AML-193 (cell line): ENCODE measurements at places on chromosomes 12 and 14.
A peak's percentile ranks its signal among the peaks of the same experiment; 100 is the strongest.

GRCh38 chr14:35366521-35366976, 38.0 kb downstream of the NFKBIA start:
- DNase-seq = no peak

GRCh38 chr12:14567351-14568162, at the start of gene PLBD1:
PLBD1 (minus strand) TSS chr12:14567883; CDS start chr12:14567696, 187 bp downstream.
- DNase-seq = no peak

DNA sequence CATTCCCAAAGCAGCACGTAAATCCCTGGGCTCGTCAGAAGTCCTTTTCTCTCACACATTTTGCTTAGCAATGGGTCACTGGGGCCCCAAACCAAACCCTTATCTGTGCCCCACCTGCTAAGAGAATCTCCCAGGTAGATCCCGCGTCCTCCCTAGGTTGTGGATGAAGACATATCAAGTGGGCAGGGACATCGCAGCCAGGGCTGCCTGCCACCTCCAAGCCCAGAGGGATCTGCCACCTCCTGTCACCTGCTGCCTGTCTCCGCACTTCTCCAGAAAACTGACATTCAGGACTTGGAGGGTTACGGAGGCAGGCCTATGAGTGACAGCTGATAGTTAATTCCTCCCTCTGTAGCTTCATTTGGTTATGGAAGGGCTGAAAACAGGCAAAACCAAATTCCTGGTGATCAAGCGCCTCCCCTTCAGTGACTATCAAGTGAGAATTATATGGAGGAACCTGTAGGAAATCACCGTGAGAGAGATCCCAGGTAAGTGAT, 19.5 kb downstream of the BCL11B start:
- no peak for DNase-seq

DNA sequence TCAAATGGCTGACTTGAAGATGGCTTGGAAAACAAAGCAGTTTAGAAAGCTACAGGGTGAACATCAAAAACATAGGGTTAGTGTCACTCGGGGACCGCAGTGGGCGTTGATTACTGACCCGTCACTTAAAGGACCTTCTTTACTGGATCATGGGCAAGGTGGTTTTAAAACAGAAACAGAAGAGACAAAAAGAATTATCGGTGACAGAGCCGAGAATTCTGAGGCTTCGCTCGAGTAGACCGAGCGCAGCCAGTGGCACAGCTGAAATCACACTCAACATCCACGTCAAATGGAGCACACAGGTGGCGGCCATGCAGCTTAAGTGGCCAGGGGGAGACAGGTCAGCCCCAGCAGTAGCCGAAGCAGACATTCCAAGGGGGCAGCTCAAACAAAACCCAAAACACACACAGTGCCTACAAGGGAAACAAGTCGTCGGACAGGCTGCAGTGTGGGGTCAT, 17.3 kb downstream of the SNRNP35 start:
- DNase-seq = no peak

GRCh38 chr14:61602003-61602732, 93.1 kb upstream of the HIF1A start:
- DNase-seq = no peak

GRCh38 chr14:66442953-66443571, 43.1 kb upstream of the CCDC196 start:
- no peak for DNase-seq

GRCh38 chr12:66072135-66072534, 58.4 kb downstream of the LLPH start:
- no peak for DNase-seq

GRCh38 chr14:76490735-76491134, 114.8 kb downstream of the ESRRB start:
- DNase-seq = no peak

GRCh38 chr14:90820958-90821357, 4.7 kb upstream of the TTC7B start:
- DNase-seq = no peak

DNA sequence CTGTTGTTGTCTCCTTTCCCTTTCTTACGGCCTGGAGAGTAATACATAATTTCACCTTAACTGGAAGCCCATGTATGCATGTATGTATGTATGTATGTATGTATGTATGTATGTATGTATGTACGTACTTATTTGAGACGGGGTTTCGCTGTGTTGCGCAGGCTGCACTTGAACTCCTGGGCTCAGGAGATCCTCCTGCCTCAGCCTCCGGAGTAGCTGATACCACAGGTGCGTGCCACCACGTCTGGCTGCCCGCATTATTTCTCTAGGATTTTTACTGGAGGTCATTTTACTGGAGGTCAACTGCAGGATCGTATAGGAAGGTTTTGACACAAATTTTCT, 644 bp upstream of the OS9 start:
- DNase-seq = no peak

DNA sequence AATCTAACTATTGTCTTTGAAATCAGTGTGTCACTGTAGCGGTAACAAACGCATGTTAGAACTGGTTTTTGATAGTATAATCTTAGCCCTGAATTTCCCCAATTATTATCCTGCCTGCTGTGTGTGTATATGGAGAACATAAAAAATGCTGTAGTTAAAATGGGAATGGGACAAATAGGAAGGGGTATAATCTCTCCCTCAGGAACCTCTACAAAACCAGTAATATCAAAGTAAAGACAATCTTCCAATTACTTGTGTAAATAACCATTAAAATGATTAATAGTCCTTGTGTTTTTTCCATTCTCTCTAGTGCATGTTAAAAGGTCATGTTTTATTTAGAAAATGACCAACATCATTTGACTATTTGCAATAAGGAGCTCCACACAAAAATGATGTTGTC, 200.1 kb upstream of the TMTC1 start:
- no peak for DNase-seq

GRCh38 chr12:121804417-121805111, 755 bp downstream of the SETD1B start:
- DNase-seq = peak; percentile 6
